ENCODE measurements at places on chromosomes 2 and 18.

DNA sequence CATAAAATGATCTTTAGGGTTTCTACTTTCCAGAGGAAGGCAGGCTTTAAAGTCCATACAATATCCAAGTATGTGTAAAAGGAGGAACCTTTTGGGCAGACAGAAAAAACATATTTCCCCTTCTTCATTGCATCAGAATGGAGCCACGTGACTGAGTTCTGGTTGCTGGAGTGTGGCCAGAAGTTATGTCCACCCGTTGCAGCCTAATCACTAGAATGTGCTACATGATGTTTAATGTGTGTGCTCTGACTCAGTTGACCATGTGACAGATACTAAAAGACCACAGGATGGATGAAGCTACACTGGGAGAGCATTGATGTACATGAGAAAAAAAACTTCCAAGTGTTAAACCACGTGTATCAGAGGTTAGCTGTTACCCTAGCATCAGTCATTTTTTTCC is 460.9 kb downstream of the RIT2 start:
- DNase-seq: no peak

DNA sequence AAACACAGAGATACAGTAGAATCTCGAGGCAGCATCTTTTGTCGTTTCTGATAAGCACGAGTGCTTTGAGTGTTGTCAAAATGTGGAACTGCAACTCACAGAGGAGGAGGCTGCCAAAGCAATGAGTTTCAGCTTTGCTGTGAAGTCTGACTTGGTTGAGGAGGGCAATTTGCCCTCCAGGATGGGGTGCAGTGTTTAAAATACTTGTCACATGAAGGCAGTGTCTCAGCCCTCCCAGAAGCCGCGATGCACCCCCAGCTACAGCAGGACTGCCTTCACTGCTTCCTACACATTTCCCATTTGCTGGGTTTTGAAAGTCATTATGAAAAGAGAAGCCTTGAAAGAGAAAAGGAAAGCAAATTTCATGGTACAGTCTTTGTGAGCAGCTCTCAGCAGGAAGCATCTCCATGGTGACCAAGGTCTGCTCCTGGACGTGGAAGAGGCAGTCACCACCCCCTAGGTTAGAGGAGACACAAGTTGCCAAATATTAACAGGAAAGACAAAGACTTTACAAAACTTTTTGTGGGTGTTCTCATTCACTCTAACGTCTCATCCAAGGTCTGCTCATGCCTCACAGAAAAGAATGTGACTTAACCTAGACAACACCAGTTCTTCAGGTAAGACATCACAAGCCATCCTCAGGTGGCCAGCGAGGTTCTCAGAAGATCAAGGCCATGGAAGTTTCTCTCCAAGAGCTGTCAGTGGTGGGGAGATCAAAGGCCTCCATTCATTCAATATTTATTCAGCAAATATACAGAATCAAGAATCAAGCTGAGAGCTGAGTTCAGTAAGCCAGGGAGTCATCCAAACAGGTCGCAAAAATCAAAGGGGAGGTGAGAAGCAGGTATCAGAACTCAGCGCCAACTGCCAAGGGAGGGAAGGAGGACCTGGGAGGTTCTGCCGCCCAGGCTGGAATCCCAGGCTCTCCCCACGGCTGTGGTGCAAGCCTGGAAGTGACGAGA is 476.0 kb downstream of the EIPR1 start:
- DNase-seq: no peak

DNA sequence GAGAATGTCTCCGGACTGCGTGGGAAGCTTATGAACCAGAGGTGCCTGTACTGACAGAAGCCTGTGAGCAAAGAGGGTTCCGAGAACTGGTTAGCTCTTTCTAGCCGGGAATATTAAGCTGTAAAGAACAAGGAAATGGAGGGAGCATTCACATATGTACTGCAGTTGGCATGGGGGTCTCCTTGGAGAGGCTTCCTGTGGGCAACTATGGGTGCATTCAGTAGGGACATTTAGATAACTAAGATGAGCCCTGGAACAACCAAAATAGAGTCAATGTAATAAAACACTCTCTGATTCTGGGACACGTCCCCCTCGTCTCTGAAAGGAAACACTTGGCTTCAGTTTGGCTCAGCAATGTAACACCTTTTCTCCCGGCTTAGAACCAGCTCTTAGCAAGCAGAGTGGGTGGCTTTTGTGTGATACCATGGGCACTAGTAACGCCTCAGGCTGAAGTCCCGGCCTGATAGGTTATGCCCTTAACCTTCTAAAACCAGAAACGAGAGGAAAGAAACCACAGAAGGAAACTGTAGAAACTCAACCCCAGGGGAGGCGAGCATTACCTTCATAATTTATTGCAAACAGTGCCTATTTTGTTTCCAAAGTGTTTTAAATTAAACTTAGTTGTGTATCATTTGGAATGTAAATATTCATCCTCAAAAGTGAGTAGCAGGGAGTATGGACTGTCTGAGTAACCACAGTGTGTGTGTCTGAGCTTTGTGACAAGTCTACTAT is 48.8 kb upstream of the LPIN2 start:
- DNase-seq: no peak

DNA sequence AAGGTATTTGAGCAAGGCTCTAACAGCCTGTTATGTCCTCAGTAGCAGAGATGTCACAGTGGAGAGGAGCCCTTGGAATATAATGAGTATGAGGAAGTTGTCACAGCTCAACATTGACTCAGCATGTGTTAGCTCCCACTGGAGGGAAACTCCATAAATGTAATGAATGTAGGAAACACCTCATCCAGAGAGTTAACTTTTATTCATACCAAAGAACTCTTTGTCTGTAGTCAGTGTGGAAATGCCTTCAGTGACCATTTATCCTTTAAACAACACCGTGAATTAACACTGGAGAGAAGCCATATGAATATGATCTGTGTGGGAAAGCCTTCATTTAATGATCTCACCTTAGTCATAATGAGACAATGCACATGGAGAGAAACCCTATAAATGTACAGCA is 59.7 kb downstream of the CYP1B1 start:
- DNase-seq: no peak

DNA sequence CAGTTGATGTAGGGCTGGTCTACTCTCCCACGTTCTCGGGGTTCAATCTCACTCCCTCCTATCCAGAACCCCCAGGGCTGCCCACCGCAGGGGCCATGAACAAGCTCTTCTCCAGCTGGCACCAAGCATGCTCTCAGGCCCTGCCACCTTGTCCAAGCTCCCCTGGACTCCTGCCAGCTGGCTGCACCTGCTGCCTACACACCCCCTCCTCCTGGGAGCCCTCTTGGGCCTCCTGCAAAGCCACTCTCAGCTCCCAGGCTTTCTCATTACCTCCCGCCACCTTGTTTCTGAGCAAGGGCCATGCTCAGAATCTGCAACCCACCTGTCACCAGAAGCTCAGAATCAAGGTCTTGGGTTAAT is 56.0 kb downstream of the HDAC4 start:
- DNase-seq: peak; percentile 76

- no peak for DNase-seq
These were observed 111.9 kb downstream of the C1D start for GRCh38 chr2:67950919-67951318.

GRCh38 chr2:62197925-62198633 is 2.2 kb downstream of the B3GNT2 start:
- DNase-seq: no peak

GRCh38 chr2:235513984-235514626 is 20.3 kb downstream of the AGAP1 start:
- no peak for DNase-seq

DNA sequence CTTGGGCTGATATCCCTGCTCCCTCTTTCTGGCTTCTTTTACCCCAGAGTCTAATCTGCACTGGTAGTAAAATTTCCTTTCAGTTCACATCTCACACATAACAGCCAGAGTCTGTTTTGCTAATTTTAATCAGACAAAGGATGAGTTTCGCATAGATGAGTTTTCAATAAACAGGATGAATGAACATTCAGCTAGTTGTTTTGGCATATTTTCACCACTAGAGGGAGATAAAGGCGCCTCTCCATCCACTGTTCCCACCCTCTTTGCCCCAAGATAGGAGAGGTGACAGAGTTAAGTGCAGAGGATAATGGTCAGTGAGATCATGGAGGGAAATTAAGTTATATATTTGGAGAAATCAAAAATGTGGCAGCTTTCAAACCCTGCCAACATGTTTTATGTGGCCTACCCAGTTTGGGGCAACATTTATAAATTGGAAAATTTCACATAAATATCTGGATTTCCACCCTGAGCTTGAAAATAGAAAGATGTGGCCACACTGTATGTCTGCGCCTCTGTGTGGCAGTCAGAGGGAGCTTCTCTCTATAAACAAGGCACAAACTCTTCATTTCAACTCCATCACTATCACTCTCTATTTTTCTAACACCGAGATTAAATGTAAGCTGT is 48.5 kb upstream of the DTNA start:
- peak; percentile 36 for DNase-seq

DNA sequence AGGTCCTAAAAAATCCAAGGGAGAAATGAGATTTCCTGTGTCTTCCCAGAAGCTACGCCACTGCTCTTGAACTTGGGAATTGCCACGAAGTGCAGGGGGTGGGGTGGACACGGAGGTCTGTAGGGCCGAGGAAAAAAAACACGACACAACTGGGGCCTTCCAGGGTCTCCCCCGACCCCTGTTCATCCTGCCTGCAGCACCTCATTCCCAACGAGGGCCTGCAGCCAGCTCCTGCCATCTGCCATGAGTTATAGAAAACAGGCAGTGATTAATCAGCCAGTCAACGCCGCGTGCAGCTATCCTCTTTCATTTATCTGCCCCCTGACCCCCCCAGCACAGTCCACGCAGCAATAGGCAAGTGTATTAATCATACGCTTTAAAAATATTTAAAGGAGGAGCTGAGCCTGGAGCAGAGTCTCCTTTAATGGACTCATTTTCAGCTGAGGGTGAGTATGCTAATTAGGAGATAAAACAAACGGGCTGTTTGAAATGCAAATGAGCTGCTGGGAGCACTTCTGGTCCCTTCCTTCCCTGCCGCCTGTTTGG is 209.9 kb downstream of the TFCP2L1 start:
- DNase-seq: no peak

All from SHP77 (cell line).